ENCODE measurements at places on chromosomes 1 and 21.

DNA sequence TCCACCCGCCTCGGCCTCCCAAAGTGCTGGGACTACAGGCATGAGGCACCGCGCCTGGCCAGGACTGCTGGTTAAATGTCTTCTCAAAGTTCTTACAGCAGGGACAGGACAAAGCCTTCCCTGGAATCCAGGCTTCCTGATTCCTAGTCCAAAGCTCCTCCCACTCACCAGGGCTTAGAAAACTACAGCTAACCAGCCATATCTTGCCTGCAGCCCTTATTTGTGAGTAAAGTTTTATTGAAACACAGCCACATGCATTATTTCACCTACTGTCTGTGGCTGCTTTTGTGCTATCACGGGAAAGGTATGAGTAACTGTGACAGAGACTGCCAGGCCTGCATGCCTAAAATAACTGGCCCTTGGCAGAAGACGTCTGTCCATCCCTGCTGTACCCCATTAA lies 24.4 kb downstream of the TMCO4 start:
- DNase-seq: no peak

GRCh38 chr1:32464191-32464715 lies 619 bp upstream of the ZBTB8B start:
- DNase-seq: no peak

GRCh38 chr1:191971447-191971846 lies 186.8 kb upstream of the RGS18 start:
- no peak for DNase-seq

- no peak for DNase-seq
Observed at GRCh38 chr1:198967566-198967965, 328.7 kb downstream of the PTPRC start.

DNA sequence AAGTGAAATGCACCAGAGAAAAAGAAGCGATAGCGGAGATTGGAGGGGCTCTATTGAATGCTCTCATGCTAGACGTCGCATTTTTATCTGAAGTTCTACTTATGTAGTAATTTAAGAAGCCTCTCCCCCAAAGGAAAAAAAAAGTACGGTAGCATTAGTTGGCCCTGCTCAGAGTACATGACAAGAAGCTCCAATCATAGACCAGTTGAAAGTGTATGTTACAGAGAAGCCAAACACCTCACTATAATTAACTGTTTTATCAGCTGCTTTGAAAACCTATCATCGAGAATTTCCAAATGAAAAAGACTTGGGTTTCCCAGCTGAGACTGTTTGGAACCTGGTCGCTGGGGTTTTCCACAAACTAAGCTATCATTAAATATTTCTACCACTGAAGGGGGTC lies 19.6 kb upstream of the OVAAL start:
- DNase-seq: no peak

DNA sequence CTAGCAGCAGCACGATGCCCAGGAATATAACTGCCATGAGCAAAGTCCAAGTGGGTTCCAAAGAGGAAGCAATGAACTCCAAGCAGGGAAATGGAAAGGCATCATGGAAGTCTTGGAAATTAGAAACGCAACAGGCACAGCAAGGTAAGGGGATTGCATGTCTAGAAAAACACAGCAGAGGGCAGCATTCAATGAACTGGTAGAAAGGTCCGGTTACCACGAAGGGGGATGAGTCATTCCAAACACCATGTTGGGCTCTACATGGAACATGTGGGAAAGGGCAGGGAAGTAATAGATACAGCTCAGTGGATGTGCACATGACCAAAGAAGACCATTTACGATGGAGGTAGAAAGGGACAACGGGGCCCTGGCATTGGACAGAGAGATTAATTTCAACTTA lies 36.4 kb downstream of the RXRG start:
- DNase-seq: no peak

DNA sequence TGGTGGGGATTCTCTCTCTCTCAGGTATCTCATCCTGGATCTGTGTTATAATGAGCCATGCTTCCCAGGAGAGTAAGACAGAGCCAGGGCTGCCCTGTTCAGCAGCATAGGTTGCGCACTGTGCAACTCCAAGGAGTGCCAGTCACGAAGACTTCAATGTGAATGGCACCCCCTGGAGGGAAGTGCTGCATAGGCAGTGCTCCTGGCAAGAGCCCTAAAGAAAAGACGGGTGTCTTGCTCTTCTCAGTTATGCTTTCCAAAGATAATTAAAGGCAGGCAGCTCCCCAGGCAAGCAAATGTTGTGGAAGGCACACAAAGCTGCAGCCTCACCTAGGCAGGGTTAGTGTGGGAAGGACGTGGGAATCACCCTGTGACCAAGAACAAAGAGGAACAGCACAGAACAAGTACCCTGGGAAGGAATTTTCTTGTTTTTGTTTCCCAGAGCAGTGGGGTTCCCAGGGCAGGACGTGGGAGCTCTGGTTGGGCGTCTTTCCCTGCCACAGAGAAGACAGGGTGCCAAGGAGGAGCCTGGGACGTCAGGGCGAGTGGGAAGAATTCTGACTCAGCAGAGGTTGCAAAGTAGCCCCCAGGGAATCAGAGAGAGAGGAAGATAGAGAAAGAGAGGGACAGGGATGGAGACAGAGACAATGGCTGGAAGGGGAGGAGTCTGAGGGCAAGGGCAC lies 120.9 kb downstream of the KCNN3 start:
- no peak for DNase-seq

DNA sequence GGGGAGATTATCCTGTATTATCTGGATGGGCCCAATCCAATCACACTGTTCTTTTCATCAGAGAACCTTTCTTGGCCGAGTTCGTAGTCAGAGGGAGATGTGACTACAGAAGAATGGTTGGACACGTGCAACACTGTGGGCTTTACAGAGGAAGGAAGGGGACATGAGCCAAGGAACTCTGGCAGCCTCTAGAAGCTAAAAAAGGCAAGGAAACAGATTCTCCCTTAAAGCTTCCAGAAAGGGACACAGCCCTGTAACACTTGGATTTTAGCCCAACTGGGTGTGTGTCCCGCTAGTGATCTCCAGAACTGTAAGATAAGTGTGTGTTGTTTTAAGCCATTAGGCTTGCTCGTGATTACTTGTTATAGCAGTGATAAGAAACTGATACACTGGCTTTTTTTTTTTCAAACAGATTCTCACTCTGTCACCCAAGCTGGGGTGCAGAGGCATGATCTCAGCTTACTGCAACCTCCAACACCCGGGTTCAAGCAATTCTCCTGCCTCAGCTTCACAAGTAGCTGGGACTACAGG lies 53.9 kb upstream of the FBXO28 start:
- DNase-seq: no peak

GRCh38 chr1:185835191-185835590 lies 101.0 kb downstream of the HMCN1 start:
- DNase-seq: no peak

DNA sequence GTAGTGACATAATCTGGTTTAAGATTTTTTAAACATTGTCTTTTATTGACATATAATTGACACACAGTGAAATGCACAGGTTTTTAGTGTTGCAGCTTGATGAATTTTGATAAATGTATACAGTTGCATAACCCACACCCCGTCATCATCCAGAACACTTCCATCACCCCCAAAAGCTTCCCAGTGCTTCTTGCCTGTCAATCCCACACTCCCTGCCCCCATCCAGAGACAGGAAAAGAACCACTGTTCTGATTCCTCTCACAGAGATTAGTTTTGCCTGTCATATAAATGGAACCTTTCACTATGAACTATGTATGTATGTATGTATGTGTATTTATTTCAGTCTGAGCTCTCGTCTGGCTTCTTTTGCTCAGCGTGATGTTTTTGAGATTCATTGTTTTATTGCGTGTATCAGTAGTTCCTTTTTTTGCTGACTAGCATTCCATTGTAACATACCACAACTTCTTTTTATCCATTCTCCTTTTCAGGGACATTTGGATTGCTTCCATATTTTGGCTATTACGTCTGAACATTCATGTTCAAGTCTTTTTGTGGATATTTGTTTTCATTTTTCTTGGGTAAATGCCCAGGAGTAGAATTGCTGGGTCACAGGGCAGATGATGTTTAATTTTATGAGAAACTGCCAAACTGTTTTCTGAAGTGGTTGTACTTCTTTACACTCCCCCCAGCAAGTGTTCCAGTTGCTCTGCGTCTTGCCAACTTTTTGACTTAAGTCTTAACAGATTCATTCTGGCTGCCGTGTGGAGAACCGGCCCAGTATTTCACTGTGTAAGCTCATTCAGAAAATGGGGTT lies 8.7 kb downstream of the UBIAD1 start:
- no peak for DNase-seq

All from NCI-H1436 treated with DMSO at 0.1 percent for 48 hours (cell line).